GM23248 (cell line): ENCODE measurements at places on chromosomes 7 and 10. TPM values are rescaled to one million over a fixed set of nuclear protein-coding genes. Genes with fewer than 3 reads are reported as not detected.

Gene CFTR
- not detected in 2 replicates for total RNA-seq

DNA sequence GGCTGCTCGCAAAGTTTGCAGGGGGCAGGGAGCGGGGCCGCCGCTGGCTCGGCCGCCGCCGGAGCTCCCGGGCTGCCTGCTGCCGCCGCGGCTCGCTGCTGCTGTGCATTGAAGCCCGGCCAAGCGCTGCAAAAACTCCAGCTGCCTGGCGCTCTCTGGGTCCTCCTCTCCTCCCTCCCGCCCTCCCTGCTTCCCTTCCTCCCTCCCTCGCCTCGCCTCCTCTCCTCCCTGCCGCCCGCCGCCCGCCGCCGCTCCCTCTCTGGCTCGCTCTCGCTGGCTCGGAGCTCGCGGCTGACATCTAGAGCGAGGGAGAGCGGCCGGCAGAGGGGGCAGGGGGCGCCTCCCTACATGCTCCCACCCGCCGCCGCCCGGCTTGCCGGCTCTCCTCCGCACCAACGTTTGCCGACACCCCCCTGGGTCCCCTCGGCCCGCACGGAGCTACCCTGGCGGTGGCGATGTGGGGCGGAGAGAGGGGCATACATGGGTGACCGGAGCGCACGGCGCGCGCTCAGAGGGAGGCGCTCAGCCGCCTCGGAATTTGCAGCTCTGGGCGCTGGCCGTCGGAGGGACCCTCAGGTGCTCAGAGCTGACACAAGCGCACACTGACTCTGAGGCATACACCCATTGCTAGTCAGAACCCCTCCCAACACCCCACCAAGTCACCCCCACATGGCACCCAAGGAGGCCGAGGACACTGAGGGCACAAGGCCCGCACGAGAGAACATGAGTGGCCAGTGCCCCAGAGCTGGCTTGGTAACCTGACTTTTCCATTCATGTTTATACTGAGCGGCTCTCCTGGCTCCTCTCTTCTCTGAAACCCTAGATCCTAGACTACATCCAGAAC lies 1.2 kb upstream of the PLXNA4 start:
- no peak overlapping the region for H3K4me3 ChIP-seq
- no peaks in the 10 kb centered on the region for H3K4me1 ChIP-seq
- peak; percentile 72 for DNase-seq
- H3K27me3 ChIP-seq = peaks cover 58% of the 10 kb centered on the region

DNA sequence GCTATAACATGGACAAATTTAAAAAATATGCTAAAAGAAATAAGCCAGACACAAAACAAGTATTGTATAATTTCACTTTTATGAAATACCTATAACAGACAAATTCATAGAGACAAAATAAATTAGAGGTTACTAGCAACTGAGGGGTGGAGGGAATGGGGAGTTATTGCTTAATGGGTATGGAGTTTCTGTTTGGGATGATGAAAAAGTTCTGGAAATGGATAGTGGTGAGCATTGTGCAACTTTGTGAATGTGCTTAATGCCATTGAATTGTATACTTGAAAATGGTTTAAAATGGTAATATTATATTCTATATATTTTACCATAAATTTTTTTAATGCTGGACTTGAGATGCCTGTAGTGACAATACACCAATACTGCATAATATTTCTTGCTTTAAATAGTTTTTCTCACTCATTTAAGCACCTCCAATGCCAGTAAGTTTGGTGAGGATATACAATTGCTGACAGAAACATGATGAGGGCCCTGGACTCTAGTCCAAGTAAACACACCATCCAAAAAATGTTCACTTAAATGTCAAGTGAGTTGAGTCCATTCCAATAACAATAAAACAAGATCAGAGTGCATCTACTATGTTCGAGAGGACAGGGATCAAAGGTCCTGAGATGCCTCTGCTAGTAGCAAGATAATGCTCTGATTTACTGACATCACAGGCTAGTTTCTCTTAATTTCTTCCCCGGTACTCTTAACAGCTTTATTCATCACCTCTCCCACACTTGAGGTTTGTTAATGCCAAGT lies 71.9 kb downstream of the NT5C2 start:
- peaks cover 24% of the 10 kb centered on the region for H3K4me1 ChIP-seq
- no peak overlapping the region for H3K4me3 ChIP-seq
- no peaks in the 10 kb centered on the region for H3K27me3 ChIP-seq

Gene GRK5
- total RNA-seq = 13.7 and 16.4 TPM in 2 replicates
